ENCODE measurements at places on chromosomes 5 and 9.

DNA sequence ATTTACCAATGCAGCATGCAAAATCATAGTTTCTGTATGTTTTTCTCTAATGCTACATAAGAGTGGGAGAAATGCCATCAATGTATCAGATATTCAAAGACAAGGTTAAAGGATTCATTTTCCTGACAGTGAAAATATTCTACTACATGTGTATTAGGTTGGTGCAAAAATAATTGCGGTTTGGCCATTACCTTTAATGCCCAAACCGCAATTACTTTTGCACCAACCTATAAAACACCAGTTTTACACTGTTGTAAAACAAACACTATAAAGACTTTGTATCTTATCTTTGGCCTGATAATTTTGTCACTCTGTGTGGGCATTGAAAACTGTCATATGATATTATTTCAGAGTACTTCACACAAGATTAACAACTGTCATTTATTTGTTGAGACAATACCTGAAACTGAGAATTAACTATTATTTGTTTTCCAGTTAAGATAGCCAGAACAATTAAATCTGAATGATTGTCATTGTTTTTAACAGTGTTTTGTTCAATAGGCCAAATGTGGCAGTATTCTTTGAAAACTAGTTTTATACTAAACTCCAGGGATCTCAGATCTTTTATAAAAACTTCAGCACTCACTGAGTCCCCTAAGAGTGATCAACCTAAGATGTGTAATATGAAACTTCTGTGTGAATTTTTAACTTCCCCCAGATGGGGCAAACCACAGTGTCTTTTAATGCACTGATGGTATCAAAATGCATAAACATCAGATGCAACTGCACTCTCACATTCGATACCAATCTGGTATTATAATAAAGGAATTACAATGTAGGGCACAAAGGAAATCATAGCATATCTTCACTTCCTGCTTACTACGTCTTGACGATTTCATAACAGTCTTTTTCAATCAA lies 53.8 kb upstream of the FBN2 start:
- no peak for DNase-seq

DNA sequence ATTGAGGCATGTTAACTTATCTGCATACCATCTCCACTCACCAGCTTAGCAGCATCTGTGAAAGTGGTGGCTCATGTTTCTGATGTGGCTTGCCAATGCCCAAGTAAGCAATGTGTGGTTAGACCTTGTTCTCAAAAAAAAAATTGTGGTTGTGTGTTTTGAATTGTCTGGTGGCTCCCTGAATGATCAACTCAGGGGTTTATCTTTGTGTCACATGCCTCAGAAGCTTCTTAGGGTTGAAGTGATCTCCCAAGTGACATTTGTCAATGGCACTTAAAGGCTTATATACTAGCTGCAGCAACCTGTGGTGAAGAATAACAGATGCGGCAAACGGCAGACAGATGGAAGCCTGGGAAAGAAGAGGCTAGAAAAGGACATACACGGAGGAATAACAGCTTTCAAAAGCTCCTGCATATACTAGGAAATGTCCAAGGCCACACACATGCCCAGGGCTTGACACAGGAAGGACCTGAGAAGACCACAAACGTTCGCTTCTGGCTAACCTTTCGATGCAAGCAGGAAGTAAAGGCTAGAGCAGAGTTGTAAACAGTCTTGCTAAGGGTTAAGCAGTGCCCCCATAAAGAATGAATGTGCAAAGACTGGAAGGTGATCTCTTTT lies 42.2 kb upstream of the FSD1L start:
- DNase-seq: peak; percentile 22

DNA sequence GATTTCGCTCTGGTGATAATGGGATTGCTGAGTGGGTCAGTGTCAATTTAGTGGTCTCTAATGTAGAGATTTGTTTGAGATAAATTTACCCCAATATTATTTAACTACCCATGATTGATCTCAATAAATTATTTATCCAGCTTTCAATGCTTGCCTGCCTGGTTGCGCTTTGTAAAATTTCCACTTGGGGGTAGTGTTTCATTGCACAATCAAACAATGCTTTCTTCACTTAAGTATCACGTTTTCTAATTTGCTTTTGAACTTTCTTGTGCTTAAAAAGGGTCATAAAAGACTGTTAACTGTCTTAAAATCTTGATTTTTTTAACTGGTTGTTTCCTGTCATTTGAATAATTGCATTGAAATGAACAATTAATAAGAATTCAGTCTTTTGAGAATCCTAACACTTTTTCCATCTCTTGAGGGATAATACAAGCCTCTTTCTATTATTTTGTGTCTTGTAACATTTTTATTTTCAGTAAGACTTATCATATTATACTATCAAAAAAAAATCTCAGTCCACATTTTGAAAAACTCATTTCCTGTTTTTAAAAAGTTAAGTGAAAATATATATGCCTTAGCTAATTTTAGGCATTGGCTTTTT lies 18.7 kb downstream of the HSD17B4 start:
- peak; percentile 19 for DNase-seq

GRCh38 chr9:116182876-116183275 lies 29.3 kb downstream of the PAPPA start:
- DNase-seq: no peak

- DNase-seq: no peak
Observed at GRCh38 chr9:133238272-133238850, 29.3 kb upstream of the OBP2B start.

GRCh38 chr9:127762111-127762676 lies 16.3 kb downstream of the SH2D3C start:
- no peak for DNase-seq

DNA sequence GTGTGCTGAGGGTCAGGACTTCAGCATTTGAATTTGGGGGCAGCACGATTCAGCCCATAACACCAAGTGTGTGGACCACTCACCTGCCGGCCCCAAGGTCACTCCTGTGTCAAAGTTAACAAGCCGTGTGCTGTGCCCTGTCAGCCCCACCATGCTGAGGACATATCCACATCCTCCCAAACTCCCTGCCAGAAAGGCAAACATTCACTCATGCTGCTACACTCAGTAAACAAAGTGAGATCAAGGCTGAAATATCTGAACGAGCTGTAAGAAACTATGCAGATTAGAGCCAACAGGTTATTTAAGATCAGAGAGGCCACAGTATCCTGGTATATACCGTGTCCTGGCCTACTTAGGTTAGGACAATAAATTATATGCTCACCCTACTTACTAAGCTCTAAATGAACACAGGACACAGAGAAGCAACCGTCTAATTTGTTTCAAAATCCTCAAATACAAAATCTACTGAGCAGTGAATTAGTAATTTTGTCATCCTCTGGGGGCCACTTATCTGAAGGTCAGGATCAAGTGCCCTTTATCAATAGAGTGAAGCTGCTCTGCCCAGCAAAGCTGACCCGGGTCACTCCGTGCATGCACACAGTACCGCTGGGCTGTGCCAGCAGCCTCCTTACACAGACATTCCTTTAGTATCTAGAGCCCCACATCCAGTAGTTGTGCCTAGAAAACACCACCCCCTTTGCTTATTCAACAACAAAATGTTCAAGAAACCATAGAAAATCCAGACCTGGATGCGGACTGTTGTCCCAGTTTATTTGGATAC lies 28.2 kb downstream of the RETREG1 start:
- no peak for DNase-seq

DNA sequence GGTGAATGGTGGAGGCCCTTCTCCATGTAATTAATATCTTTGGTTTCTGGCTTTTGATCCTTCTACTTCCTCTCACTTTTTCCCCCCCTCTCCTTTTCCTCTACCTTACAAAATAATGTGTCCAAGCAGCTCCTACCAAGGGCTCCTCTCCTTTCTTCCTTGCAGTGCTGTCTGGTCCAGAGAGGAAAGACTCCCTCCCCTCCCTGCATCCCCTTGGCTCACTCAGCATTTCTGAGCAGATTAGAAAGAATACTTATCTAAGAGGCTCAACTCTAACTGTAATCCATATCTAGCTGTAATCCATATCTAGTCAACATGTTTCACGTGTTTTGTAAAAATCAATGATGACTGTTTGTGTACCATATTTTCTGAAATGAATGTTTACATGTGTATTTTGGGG lies 97.4 kb downstream of the GAPVD1 start:
- no peak for DNase-seq

DNA sequence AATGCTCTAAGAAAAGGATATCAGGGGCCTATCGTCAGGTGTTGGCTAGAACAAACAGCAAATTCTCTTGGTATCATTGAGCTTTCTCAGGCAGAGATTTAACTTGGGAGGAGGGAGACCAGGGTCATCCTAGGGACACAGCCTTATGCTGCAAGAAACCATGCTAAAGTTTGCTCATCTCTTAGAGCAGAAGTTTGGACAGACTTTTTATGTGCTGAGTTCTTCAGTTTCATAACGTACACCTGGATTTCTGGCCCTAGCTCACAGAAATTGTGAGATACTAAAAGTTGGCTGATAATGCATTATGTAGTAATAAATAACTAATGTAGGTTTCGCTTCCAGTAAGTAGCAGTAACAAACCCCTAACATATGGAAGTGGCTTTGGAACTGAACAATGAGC lies 1359.8 kb upstream of the CDH9 start:
- no peak for DNase-seq

DNA sequence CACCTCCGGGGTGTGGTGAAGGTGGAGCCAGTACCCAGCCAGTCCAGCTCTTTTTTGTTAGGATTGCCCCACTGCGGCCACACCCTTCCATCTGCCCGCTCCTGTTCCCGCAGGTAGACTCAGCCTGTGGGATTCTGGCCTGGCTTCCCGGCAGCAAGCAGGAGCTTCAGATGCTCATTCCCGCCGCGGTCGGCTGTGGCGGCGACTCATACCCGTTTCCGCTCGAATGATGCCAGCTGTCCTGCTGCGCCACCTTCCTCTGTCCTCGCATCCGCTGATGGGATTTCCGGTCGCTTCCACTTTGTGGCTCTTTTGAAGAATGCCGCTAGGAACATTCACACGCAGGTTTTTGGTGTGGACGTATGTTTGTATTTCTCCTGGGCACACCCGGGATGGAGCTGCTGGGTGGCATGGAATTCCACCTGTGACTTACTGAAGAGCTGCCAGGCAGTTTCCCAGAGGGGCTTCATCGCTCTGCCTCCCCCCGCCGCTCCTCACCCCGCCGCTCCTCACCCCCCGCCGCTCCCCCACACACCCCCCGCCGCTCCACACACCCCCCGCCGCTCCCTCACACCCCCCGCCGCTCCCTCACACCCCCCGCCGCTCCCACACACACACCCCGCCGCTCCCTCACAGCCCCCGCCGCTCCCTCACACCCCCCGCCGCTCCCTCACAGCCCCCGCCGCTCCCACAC lies 60.3 kb downstream of the TENT4A start:
- DNase-seq: no peak

DNA sequence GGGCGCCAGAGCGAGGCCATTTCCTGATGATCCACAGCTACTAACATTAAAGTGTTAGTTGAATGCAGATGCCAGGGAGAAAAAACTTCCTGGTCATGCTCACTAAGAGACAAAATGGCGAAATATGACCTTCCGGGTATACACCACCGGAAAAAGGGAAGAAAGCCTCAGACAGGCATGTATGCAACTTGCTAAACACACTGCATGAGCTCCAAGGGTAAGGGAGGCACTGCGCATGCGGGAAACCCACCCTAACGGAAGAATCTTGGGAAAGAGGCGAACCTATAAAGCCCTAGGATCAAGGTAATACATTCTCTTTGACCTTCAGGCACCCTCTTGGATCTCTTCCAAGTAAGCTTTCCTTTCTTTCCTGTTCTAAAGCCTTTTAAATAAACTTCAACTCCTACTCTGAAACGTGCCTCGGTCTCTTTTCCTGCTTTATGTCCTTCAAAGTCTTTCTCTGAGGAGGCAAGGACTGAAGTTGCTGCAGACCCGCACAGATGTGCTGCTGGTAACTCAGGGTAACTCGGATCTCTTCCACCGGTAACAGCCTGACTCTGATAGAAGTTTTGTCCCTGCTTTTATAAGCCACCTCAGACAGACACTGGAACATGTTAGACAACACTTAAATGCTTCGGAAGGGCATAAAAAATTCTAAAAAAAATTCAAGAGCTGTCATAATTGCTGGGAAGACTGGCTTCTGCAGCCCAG lies 64.9 kb downstream of the DTWD2 start:
- no peak for DNase-seq

GRCh38 chr5:4113426-4113825 lies 517.8 kb downstream of the IRX1 start:
- DNase-seq: no peak

DNA sequence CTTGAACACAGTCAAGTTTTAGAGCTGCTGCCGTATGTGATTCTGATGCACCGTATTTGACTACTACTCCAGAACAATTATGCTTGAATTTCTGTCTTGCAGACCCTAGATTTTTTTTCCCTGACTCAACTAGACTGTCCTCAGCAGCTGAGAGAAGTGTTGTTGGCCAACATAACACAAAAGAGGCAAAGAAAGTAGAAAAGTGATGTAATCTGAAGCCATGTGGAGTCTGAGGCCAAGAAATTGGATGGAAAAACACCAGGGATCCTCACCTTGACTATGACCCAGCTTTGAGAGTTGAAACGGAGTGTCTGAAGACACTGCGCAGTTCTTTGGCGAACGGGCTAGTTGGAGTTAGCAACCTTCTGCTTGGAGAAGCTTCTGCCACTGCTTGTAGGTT lies 36.3 kb upstream of the FGF1 start:
- no peak for DNase-seq

DNA sequence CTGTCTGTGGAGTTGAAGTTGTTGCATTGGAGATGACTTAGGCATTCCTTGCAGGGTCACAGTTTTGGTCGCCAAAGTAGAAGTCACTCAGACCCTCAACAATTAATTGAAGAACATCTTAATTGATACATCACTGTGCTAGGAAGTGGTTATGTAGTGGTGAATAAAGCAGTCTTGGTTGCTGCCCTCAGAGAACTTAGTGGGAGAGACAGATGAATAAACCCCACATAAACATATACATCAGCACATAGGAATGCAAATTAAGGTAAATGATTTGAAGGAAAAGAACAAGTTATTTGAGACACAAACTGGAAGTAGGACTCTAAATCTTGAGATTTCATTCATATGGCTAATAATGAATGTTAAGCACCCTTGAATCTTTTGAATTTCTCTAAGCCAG lies 25.7 kb downstream of the FAM174A start:
- no peak for DNase-seq

GRCh38 chr5:566636-567309 lies 42.5 kb upstream of the SLC9A3 start:
- DNase-seq: no peak

DNA sequence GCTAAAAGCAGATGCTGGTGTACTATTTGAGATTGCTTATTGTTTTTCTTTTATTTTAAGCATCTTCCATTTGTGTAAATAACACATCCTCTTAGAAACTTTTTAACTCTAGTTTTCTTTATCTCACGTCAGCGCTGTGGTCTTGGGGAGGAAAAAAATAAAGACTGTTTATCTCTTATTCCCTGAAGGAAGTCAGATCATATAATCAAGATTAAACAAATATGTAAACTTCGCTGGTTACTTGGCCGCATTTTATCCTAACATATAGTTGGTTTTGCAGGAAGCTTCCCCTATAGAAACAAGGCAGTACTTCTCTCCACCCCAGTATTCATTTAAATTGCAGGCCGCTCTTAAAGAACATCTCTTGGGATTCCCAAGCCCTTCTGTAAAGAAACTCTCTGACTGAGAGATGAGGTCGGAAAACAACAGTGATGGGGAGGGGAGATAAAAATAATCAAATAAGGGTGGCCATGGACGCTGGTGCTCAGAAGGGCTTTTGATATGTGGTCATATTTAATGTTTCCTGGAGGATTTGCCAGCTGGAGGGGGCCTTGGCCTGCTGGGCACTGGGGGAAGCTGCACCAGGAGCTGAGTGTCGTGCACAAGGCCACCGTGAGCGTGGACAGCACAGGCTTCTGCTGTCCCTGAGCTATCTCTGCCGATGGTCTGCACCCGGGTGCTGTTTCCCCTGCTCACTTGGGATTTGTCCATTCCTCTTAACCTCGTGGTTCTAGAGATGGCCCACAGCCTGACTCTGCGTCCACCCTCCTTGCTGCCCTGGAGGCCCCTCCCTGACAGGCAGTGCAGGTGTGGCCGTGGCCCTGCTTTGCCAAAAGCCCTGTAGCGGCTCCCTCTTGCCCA lies 23.8 kb downstream of the NEURL1B start:
- no peak for DNase-seq
